ENCODE measurements at places on chromosomes 12 and 14. TPM values are rescaled to one million over a fixed set of nuclear protein-coding genes. Genes with fewer than 3 reads are reported as not detected.

RNASE7 gene
- polyA plus RNA-seq, result not detected

GRCh38 chr14:23559010-23559925, 3.2 kb downstream of the THTPA start:
- DNase-seq, result peak; percentile 35

DNA sequence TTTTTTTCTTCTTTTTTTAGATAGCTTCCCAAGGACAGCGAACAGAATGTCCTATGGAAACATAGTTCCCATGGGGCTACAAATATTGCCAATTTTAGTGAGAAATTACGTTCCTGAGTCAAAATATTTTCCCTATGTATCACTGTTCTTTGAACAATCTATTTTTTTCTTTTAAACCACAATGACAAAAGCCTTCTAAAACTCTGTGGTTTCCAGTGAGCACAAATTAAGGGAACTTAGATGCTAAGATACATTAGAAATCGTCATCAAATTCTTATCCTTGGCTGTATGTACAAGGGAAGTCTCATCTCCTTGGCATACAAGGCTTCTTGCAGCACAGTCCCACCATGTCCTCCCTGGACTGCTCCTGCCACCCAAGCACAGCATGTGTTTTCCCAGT, 17.9 kb downstream of the CPM start:
- DNase-seq, result no peak

GRCh38 chr12:107764626-107765025, 3.7 kb upstream of the PRDM4 start:
- no peak for DNase-seq

DNA sequence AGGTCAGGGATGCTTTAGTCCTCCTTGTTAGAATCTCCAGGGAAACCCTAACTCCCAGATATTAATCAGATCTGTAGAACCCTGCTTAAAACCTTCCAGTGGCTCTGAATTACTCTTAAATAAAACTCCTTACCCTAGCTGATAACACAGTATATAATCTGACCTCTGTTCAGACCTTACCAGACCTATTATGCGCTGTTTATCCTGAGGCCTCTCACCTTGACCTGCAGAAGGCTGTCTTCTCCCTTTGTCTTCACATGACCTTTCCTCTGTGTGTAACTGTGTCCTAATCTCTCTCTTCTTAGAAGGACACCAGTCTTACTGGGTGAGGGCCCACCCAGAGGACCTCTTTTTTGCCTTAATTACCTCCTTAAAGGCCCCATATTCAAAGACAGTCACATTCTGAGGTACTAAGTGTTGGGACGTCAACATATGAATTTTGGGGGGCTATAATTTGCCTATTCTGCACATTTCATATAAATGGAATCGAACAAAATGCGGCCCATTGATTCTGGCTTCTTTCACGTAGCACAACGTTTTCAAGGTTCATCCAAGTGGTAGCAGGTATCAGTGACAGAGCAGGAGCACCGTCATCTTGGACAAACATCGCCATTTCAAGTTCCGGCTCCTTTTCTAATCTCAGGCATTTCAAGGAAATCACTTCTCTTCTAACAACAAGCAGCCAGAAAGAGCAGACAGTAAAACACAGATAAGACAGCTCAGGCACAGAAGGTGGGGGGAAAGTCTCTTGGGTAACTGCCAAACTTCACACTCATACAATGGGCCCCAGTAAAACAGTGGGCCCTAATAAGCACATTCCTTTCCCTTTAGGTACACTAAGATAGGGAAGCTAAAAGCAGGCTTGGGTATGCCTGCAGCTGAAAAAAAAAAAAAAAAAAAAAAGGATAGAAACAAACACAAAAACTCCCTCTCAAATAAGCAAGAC, 200.2 kb upstream of the NUDT4 start:
- DNase-seq, result peak; percentile 67

DNA sequence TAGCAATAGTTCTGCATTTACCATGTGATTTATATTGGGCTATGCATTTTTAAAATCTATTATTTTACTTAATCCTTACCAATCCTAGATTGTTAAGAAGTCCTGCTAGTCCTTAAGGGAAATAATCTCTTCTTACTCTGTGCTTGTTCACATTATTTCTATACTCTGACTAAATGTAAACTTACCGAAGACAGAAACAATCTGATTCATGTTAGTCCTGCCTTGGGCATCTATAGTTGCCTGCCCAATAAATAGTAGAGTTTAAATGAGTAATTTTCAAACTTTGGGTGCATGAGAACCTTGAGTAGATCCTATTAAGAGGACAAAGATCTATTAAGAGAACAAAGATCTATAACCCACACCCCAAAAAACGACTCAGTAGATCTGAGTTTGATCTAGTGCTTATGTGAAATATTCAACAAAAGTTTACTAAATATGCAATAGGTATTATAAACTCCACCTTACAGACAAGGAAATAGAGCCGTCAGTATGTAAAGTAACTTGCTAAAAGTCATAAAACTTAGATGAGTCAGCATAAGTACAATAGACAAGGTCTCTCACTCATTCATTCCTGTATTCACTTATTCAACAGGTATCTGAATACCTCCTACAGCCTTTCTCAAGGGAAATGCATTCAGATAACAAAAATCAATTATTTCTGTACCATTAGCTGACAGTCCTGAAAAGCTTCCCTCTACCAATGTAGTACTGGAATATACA, 127.6 kb downstream of the PAWR start:
- no peak for DNase-seq

GRCh38 chr12:75882421-75882820, 149.2 kb downstream of the PHLDA1 start:
- DNase-seq, result no peak

ZNF664 gene
- polyA plus RNA-seq, result 25.5 TPM

DNA sequence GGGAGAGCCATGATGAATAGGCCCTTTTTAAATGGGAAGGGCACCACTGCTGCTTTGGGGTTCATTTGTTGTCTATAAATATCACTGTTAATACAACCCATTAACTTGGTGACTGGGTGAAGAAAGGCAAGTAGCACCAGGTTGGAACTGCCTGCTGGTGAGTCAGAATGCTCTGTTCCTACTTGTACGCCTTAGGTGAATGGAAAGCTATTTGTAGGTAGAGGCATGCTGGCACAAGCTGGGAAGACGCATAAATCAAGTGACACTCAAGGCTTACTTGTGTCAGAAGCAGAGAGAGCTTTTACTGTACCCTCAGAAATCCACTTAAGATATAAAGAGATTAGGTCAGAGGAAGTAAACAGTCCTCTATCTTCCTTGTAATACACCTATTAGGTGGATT, 142.5 kb downstream of the TMX1 start:
- DNase-seq, result no peak

DNA sequence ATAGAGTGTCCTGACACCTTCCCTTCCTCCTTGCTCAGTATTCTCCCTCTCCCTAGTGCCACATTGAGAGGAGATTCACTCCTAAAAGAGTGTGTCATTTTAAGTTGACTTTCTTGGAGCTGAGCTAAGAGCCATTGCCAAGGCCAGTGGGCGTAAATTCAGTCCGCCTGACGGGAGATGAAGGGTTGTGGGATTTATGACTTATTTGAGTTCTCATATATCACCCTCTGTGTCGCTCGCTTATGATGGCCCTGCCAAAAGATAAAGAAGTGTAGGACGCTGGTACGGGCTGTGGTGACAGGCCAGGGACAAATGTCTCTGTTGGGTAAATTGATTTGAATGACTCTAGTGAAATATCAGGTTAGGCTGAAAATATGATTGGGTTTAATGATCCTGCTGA, 867.4 kb downstream of the NRXN3 start:
- DNase-seq, result no peak

ALDH2 gene
- polyA plus RNA-seq, result 69.5 TPM

DNA sequence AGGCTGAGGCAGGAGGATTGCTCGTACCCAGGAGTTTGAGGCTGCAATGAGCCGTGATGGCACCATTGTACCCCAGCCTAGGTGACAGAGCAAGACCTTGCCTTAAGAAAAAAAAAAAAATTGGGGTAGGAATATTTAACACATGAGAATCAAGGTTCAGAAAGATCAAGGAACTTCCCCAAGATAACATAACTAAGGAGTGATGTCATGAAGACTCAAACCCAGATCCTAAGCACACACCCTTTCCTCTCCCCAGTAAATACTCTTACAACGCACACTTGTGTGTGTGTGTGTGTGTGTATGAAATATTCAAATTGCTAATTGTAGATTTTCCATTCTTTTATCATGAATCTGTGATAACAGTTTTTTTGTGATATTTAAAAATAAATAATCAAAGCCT, 90.6 kb upstream of the NUDT4 start:
- DNase-seq, result peak; percentile 27

GRCh38 chr12:73629893-73630831, 907.5 kb upstream of the ATXN7L3B start:
- no peak for DNase-seq

DNA sequence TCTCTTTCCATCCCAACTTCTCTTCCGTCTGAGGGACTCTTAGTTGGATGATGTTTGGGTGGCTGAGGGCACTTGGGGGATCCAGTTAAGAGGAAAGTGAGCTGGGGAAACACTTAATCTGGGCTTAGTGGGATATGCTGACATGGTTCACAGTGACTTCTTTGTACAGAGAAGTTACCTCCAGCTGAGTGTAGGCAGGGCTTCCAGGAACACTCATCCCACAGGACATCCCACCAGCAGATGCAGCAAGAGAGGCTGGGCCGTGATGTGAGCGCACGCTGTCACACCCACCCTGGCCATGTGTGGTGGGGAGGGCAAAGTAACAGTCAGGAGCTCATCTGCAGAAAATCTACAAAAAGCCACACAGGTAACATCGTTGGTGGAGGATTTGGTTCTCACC, 832 bp upstream of the CACNA2D4 start:
- no peak for DNase-seq

DNA sequence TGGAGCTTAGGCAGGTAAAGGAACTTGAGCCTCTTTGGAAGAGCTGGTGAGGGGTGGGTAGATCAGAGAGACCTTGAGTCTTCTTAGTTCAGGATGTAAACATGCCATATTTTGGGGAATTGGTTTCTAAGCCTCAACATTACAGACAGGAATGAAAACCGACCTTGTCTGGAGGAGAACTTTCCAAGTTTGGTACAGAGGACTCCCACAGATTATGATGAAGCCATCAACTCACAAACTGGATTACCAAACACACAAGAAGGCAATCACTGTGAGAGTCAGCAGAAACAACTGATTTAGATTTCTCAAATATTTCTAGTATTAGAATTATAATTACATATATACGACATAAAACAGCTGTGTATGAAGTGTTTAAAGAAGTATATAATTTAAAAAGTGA, 22.3 kb upstream of the AMN1 start:
- DNase-seq, result no peak

DNA sequence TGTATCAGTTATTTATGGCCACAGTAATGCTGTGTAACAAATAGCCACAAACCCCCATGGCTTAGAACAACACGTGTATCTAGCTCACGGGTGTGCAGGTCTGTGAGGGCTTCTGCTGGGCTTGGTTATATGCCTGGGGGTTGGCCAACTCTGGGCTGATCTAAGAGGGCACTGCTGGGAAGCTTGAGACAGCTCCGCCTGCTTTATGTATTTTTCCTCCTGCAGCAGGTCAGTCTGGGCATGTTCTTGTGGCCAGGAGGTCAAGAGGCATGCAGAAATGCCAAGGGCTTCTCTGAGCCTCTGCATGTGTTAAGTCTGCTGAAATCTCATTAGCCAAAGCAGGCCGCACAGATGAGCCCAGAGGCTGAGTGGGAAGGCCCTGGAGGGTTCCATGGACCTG, 105.8 kb downstream of the ZNF664 start:
- no peak for DNase-seq

SPPL3 gene
- polyA plus RNA-seq, result 23.0 TPM

DNA sequence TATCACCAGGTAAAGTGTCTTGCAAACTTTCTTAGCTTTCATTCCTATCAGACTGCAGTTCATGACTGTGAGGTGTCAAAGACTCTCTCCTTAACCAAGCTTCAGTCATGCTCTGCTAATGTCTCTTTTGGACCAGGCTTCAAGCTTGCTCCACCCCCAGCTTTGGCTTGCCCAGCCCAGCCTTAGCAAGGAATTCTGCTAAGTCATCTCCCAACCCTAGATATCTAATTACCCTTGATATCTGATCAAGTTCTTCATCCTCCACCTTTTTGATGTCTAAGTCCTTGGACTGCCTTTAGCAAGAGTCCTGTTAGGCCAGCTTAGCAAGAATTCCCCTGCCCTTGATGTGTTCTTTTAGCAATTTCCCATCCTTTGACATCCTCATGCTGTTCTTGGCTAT, 108.9 kb upstream of the FGD4 start:
- DNase-seq, result no peak

- DNase-seq, result peak; percentile 58
Measured at GRCh38 chr14:38350102-38350501, 94.2 kb upstream of the CLEC14A start.

- DNase-seq, result no peak
Measured at GRCh38 chr14:101175731-101176534, 272.4 kb upstream of the RTL1 start.

RIMKLB gene
- 35.5 TPM for polyA plus RNA-seq

- no peak for DNase-seq
Measured at GRCh38 chr14:41362139-41362538, 244.5 kb upstream of the LRFN5 start.

ABCD2 gene
- not detected for polyA plus RNA-seq

- no peak for DNase-seq
Measured at GRCh38 chr12:2380946-2381345, 328.2 kb downstream of the CACNA1C start.

DNA sequence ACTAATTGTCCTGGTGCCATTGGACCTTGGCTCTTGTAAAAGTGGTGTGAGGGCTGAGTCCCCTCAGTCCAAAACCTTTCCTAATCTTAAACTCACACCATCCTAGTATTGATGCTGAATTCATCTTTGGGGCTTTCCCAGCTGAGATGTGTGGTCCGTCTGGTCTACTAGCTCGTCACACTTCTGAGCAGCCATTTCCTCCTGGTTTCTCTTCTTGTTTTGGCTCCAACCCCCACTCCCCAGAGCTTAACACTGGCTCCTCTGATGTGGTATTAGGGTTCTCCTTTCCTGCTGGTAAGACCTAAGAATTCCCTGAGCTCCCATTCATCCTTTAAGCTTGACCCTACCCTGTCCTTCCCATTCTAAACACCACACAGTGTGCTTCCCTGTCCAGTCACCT, 900.6 kb downstream of the VRK1 start:
- no peak for DNase-seq

GRCh38 chr14:102220031-102220430, 80.3 kb downstream of the WDR20 start:
- no peak for DNase-seq
